ENCODE measurements at places on chromosomes 6 and 20.
A peak's percentile ranks its signal among the peaks of the same experiment; 100 is the strongest.

- peak; percentile 34 for DNase-seq
Observed at GRCh38 chr20:15930311-15931305, 642.6 kb downstream of the KIF16B start.

- no peak for DNase-seq
Observed at GRCh38 chr6:163710532-163711470, 296.3 kb downstream of the QKI start.

- DNase-seq: no peak
Observed at GRCh38 chr6:36136034-36136433, 5.7 kb downstream of the MAPK13 start.

GRCh38 chr6:71533939-71534379 is 245.3 kb downstream of the OGFRL1 start:
- no peak for DNase-seq

- DNase-seq: no peak
Observed at GRCh38 chr6:11538819-11539468, 1.4 kb downstream of the TMEM170B start.

DNA sequence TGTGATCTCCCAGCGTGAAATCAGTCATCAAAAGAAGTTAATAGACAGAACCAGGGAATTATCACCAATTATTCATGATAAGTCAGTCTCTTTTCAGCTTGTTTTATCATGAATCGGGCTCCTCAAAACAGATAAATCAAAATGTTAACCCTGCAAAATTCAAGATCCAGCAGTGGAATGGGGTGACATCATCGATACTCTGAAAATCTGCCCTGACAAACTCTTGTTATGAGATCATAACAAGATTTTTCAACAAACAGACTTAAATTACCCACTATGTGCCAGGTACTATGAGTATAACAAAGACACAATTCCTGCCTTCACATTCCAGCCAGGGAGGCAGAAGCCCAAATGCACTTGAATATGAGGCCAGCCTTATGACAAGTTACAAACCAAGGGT is 64.4 kb downstream of the PTPRK start:
- DNase-seq: no peak

GRCh38 chr6:75296811-75297779 is 12.5 kb upstream of the TMEM30A start:
- DNase-seq: peak; percentile 67

GRCh38 chr6:24566020-24566767 is 71.4 kb downstream of the ALDH5A1 start:
- DNase-seq: no peak

GRCh38 chr20:63620991-63621390 is 5.9 kb downstream of the GMEB2 start:
- no peak for DNase-seq

- no peak for DNase-seq
Observed at GRCh38 chr6:165944002-165944466, 223.6 kb downstream of the TBXT start.

DNA sequence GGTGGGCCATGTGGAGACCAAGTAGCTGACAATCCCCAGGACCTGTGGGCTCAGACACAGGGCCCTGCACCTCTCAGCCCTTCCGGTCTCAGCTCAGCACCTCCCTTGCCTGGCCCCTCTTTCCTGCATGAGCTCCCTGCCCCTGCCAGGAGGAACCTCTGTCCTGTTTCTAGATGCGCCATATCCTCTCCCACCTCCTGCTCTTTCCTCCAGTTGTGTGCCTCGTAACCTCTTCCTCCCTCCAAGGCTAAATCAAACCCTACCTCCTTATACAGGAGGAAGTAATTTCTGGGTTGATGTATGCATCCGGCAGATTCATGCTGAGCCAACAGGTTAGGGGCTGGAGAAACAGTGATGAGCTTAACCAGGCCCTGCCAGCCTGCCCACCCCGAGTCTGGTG is 30.9 kb downstream of the ITPR3 start:
- no peak for DNase-seq

- DNase-seq: no peak
Observed at GRCh38 chr20:41229259-41229658, 88.3 kb downstream of the ZHX3 start.

DNA sequence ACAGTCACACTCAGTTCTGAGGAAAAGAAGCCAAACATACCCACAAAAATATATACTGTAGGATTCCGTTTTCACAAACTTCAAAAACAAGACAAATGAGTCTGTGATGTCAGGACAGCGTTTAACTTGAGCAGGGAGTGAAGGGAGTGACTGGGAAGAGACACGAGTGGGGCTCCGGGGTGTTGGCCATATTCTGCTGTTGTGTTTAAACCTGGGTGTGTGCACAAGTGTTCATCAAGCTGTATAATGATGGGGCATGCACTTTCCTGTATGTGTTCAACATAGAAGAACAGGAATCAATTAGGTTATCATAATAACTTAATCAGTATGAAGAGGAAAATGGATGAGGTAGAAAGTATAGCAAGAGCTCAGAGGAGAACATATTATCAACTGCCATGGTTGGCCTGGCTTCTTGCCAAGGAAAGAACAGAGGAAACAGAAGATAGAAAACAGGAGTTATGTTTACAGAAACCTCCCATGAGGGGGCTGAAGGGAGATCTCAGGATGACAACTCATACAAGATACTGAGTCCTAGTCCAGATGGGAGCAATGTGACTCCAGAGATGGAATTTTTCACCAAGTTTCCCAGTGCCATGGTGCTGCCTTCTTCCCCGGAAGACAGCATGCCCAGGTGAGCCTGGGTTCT is 15.1 kb upstream of the AFDN start:
- no peak for DNase-seq

DNA sequence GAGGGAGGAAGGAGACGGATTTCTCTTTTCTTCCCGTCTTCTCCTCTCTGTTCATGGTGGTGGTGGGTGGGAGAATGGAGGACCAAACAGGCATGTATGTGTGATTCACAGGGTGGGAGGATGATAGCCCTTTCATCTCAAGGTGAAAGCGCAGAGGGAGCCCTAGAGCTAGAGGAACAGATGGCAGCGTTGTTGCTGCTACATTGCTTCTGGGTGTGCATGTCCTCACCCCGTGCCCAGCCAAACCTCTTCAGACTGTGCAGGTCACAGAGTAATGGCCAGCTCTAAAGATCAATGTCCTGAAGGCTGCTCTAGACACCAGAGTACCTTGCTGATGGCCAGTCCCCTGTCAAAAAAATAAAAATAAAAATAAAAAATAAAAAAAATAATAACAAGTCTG is 301.8 kb downstream of the TBC1D7 start:
- no peak for DNase-seq
